ENCODE measurements at places on chromosomes 6 and 20.

DNA sequence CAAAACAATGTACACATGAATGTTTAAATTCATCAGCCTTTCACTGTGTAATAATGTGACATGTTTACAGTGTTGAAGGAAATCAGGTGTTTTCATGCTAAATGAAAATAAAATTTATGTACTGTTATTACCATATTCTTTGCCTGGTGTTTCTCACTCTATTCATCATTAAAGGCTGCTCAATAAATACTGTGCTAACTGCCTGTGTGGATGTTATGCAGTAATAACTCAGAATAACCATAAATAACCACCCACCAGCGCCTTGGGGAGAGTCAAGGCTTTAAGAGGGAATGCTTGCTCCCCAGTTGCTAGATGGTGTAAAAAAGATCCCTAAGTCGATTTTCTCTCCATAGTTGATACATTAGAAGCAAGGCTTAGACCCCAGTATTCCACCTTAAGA lies 299.9 kb downstream of the EYA4 start:
- H3K4me1 ChIP-seq = no peaks in the 10 kb centered on the region
- peaks cover 71% of the 10 kb centered on the region for H3K27me3 ChIP-seq
- no peak overlapping the region for H3K27ac ChIP-seq
- no peaks in the 10 kb centered on the region for H3K36me3 ChIP-seq
- DNase-seq = no peak

- H3K4me3 ChIP-seq = no peak overlapping the region
- peaks cover 5% of the 10 kb centered on the region for H3K4me1 ChIP-seq
- no peak for DNase-seq
- no peaks in the 10 kb centered on the region for H3K27me3 ChIP-seq
Measured at GRCh38 chr6:11727346-11727997, 51.1 kb downstream of the ADTRP start.

DNA sequence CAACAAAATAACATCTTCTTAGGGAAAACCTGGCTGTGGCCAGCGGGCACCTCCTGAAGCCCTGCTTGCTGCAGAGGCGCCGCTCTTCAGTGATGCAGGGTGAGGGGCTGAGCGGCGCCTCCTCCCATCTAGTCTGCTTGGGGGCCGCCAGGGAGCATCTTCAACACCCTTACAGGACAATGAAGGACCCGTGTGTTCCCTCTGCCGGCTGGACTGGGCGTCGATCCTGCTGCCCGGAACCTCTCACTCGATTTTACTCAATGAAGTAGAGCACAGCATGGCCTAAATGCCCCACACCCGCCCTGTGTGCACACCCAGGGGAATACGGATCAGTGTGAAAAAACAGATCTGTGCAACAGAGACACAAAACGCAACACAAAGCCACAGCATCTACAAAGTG lies 28.5 kb upstream of the MPC1 start:
- H3K27me3 ChIP-seq = no peaks in the 10 kb centered on the region
- H3K27ac ChIP-seq = no peak overlapping the region
- peaks cover 70% of the 10 kb centered on the region for H3K36me3 ChIP-seq
- H3K4me1 ChIP-seq = no peaks in the 10 kb centered on the region
- no peak for DNase-seq

- H3K27ac ChIP-seq = peak overlapping the region; percentile 66
- H3K36me3 ChIP-seq = peaks cover 61% of the 10 kb centered on the region
- no peaks in the 10 kb centered on the region for H3K27me3 ChIP-seq
- peak overlapping the region; percentile 1 for H3K4me3 ChIP-seq
Measured at GRCh38 chr20:31679357-31680285, 41.9 kb downstream of the COX4I2 start.

DNA sequence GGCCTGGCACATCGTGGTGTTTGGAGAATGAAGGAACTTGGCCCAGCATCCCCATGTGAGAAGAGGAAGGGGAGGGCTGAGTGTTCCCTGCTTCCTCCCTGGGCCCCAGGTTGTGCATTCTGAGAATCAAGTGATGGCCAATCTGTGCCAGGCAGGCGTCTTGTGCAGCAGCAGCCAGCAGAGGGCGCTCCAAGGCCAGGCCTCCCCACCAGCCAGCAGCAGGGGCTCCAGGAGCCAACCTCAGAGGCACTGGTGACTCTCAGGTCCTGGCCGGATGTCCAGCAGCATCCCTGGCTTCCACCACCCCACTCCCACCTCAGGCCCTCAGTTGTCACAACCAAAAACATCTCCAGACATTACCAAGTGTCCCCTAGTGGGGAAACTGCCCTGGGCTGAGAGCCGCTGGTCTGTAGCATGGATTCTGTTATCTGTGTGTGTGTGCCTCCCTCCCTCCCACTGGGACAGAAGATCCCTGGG lies 192.0 kb downstream of the PREX1 start:
- H3K27ac ChIP-seq = no peak overlapping the region
- no peaks in the 10 kb centered on the region for H3K4me1 ChIP-seq

Data from MCF 10A (cell line).